ENCODE measurements at places on chromosomes 1 and 21.

GRCh38 chr1:26164036-26164860, 4.5 kb downstream of the C1orf232 start:
- no peak for DNase-seq

- no peak for DNase-seq
Measured at GRCh38 chr21:42039470-42039901, 29.3 kb upstream of the ZBTB21 start.

DNA sequence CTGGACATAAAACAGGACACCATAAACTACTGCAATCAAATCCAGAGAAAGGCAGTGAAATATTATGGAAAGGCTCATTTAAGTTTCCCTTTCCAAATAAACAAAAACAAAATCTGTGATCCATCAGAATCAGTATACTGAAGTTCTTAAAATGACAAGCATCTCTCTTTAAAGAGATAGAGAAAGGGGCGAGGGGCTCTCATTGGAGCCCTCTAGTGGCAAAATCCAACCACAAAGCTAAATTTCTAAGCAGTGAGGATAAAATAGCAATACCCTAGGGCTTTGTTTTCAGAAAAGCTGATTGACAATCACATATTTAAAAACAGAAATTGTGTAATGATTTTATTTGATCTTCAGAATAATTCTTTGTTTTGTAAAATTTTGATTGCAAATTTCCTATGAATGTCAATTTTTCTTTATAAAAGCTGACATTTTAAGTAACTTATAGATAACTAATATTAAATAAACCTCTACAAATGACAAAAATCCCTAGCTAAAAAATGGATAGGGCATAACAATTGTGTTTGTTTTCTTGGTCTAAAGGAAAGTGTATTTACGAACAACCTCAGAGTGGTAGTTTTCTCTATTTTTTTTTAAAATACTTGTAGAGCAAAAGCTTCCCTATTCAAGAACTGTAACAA, 138.2 kb downstream of the COL24A1 start:
- DNase-seq = peak; percentile 22

- DNase-seq = no peak
Measured at GRCh38 chr1:9376430-9376829, 83.7 kb downstream of the SPSB1 start.

GRCh38 chr1:40132383-40133311, 28.5 kb upstream of the RLF start:
- no peak for DNase-seq

DNA sequence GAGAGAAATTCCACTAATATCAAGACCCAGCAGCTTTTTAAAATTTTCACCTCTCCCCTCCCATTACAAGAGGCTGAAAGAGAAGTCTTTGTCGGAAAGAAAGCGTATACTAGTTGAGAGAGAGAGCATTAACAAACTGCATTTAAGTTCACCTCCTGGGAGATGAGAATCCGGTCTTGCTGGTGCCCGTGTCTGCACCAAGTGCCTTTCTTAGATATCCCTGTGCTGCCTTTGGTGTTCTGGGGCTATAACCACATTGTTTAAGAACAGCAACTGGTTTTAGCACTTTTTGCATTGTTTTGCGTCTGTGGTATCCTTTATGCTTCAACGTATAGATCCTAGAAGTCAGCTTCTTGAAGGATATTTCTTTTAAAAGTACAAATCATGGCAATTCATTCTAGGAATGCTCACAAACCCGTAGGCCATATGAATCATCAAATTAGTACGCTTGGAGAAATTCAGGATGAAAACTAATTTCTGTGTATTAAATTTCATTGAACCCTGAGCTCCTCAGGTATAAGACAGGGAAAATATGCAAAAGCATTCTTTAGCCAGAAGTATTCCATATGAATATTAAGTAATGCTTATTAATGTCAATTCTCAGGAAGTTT, 3.4 kb upstream of the RPE65 start:
- DNase-seq = no peak

GRCh38 chr1:66332548-66332901, 201.4 kb upstream of the SGIP1 start:
- DNase-seq = no peak

DNA sequence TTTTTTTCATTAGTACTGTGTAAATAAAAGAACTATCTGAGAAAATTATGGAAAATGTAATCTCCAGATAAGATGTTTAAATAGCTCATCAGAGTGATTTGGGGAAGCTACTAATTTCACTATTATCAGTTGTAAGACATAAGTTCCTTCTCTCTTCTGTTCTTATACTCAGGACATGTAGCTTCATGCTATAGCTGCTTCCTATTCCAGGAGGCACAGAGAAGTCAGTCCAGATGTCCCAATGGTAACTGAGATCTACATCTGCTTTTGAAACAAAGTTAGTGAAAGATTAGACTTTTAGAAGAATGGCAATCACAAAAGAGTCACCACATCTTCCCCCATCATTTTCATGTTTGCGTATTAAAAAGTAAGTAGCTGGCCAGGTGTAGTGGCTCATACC, 5.6 kb downstream of the MAP3K21 start:
- no peak for DNase-seq

DNA sequence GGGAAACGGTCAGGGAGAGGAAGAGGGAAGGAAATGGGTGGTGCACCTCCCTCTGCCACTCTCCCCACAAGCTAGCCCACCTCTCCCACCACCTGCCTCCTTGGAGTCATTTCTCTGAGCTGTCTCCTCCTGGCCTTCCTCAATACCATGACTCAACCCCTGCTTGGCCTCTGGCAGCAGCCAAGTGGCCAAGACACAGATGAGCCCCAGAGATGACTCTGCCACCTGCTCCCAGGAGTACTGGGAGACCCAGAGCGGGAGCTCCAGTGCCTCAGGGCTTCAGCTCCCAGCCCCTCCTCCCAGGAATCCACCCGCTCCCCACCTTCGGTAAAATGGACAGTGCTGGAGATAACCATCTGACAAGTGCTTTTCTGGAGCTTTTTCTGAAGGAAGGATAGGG, 2.6 kb downstream of the S100A16 start:
- DNase-seq = no peak

- DNase-seq = no peak
Measured at GRCh38 chr1:94250341-94250740, 13.0 kb upstream of the ARHGAP29 start.

- no peak for DNase-seq
Measured at GRCh38 chr1:111172463-111172862, 28.0 kb downstream of the DENND2D start.

- DNase-seq = no peak
Measured at GRCh38 chr21:34613679-34614627, 960 bp downstream of the RCAN1 start.

GRCh38 chr1:58570817-58571216, 6.2 kb downstream of the TACSTD2 start:
- no peak for DNase-seq

DNA sequence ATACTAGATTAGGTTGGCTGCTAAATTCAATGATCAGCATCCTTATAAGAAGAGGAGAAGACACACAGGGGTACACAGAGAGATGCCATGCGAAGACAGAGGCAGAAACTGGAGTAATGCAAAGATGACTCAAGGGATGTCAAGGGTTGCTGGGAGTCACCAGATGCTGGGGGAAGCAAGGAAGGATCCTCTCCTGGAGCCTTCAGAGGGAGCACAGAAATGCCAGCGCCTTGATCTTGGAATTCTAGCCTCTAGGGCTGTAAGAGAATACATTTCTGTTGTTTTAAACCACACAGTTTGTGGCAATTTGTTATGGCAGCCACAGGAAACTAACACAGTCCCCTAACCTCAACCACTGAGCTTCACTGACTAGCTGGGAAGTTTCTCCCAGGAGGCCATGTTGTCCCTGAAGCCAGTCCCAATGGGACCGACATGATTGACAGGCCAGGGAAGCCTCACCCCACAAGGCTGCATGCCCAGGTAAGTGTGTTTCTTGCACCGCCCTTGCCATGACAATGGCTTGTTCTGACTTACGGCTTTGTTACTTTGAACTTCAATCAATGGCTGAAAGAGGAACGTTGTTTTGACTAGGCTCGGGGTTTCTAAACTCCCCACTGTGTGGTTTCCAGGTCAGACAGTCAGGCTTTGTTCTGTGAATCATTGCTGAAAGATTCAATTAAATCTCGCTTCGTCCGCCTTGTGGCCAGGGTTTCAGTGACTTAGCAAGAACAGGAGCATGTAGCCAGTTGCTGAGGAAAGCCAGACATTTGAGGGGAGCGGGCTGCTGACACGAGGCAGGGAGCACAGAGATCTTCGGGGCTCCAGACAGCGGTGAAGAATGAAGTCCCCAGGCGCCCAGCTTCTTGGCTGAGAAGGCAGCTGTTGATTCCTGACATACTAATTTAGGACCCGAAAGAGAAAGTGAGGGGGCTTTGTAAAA, 62.3 kb downstream of the RUNX1 start:
- DNase-seq = peak; percentile 54

DNA sequence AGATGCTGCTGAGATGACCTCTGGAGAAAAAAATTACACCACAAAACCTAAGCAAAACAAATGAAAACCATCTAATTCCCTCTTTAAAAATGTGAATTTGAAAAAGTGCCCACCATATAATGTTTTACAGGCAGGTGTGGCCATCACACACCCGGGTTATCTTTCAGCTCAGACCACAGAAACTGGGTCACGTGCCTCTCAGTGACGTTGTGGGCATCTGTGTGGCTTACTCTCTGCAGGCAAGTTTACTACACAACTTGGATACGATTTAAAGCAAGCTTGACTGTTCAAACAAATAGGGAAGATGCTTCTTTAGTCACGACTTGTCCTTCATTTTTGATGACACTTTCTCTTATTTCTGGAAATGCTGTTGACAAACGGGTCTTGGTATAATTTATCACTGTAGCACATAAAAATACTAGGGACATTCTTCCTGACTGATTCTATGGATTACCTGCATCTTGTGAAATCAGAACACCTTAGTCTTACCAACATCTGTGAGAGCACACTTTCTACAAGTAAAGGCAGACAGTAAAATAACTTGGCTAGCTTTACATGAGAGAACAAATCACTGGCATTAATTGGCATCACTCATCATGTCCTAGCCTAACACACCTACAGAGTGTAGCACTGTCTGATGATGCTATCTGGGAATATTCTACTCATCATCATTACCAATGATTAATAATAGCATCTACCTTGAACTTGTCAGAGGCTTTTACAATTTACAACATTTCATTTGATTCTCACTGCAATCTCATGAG, 89.3 kb upstream of the EDEM3 start:
- no peak for DNase-seq

GRCh38 chr1:88983791-88984559, 8.5 kb downstream of the KYAT3 start:
- DNase-seq = no peak

DNA sequence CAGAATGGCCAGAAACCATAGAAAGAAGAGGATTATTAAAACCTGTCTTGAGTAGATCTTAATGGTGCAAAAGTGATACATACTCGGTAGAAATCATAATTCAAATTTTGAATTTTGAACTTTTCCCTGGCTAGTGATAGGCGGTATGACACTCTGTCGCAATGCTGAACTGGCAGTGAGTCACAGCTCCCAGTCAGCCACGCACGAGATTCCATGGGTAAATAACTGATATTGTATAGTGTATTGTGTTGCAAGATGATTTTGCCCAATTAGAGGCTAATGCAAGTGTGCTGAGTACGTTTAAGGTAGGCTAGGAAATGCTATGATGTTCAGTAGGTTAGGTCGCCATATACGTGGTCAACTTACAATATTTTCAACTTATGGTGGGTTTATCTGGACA, 207.0 kb downstream of the SIPA1L2 start:
- DNase-seq = no peak

GRCh38 chr1:214423045-214423444, 128.4 kb downstream of the PTPN14 start:
- no peak for DNase-seq

- DNase-seq = no peak
Measured at GRCh38 chr1:25024615-25025350, 94.7 kb upstream of the RUNX3 start.

GRCh38 chr1:210633140-210633539, 304.4 kb downstream of the HHAT start:
- DNase-seq = no peak

- DNase-seq = no peak
Measured at GRCh38 chr1:107920561-107920960, 44.4 kb downstream of the VAV3 start.

DNA sequence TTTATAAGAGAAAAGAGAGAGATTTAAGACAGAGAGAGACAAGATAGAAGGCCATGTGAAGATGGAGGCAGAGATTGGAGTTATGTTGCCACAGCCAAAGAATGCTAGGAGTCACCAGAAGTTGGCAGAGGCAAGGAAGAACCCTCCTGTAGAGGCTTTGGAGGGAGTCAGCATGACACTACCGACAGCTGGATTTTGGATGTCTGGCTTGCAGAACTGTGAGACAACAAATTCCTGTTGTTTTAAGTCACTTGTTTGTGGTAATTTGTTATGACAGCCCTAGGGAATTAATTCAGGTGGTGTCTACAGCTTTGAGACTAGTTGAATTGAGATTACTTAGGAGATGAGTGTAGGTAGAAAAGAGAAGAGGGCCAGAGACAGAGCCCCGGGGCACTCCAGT, 158.5 kb downstream of the DNM3 start:
- DNase-seq = no peak

- peak; percentile 9 for DNase-seq
Measured at GRCh38 chr1:79353224-79353623, 346.7 kb upstream of the ADGRL4 start.

DNA sequence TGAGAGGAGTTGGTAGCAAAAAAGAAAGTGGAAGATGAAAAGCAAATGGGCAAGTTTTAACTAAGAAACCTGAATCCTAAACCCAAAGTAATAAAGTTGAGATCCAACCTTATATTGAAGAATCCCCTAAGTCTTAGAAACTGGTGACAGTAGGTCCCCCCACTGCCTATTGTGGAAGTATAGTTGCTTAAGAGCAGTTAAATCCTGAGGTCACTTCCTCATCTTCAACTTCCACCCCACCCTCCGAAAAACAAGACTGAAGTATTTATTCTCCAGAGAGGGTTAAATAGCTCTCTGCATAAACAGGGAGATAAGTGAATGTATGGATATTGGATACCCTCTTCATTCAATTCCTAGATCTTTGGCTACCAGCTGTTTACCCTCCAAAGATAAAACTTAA, 3.3 kb upstream of the DSTYK start:
- DNase-seq = no peak

DNA sequence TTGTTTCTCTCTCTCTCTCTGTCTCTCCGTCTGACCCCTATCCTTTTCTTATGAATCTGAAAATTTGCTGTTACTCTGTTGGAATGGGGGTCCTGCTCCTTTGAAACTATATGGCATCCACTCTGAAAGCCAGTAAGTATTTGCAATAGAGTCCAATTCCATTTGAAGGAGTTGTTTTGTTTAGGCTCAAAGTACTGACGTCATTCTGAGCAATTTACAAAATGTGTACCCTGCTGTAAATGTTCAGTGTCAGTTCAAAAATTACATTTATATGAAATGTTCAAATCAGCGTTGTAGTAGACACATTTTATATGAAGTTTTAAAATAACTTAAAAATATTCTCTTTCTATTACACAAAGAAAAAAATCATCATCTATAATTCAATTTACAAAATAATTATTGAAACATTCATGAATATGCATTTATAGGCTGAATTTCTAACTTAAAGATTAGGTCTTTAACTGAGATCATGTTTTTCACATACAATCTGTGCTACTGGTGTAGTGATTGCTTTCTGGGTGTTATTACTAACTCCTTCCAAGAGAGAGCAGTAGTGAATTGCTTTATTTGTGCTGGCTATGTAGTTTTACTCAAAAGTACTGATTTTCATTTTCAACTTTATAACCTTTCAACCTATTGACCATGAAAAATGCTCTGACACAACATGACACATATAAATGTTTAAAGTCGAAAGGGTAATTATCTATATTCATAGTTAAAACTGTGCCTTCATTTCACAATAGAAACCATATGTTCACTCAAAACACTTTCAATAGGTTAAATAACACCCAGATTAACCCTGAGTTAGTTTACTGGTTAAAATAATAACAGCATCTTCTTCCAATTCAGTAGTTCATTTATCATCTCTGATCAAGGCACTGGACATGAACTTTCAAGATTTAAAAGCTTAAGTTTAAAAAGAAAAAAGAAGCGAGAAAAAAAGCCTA, 253.1 kb upstream of the ADGRL4 start:
- DNase-seq = no peak

All from NT2/D1 (cell line).